ENCODE measurements at places on chromosomes 2 and 18. TPM values are rescaled to one million over a fixed set of nuclear protein-coding genes. Genes with fewer than 3 reads are reported as not detected.

DNA sequence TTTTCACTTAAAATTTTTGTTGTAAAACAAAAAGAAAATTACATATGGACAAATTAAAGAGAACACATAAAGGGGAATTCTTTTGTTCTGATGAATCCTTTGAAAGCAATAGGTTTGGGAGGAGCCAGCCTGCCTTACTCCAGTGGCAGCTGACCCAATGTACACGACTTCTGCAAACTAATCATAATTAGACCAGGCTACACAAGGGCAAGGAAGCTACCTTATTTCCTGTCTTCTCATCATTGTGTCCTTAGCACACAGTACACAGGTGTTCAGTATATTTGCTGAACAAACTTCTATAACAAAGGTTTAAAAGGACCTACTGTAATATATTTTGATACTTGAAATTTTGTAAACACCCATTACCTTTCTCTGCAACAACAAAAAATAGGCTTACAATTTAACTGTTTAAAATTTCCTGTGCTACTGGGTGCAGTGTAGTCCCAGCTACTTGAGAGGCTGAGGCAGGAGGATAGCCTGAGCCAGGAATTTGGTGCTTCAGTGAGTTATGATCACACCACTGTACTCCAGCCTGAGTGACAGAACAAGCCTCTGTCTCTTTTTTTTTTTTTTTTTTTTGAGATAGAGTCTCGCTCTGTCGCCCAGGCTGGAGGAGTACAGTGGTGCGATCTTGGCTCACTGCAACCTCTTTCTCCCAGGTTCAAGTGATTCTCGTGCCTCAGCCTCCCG is 18.9 kb downstream of the KCNG3 start:
- DNase-seq = peak; percentile 4

DNA sequence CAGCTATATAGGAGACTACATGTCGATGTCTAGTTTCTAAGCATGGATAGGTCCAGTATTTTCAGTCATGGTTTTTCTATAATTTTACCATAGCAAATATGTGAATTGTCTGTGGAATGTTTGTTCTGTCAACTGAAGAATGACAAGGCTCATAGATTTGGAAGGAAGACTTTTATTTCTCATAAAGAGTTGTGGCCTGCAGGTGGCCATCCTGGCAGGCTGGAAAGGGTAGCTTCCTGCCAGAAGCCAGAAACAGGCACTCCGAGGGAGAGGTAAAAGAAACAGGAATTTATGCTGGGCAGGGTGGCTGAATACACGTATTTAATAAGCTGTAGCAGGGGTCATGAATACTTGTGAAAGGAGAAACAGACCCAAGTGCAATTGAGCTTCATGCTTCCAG is 182.1 kb downstream of the PARD3B start:
- no peak for DNase-seq

GRCh38 chr2:15767679-15768078 is 172.7 kb upstream of the MYCN start:
- DNase-seq = no peak

DNA sequence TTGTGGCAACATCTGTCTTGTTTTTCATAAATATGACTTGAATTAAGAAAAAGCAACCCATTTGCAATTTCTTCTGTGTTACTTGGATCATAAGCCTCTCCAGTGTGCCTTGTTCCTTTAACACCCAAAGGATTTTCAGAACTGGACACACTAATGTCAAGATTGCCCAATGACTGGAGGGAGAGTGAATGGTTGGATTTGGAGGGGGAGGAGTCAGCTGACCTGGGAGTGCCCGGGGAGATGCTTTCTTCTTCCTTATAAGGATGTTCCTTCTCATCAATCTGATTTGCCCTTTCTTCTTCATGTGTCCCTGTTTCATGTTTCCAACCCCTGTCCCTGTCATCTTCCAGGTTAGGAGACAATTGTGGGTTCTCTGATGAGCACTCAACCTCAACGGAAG is 48.8 kb downstream of the ALPK2 start:
- DNase-seq = no peak

GRCh38 chr2:160921386-160921964 is 238.8 kb upstream of the TANK start:
- no peak for DNase-seq

GRCh38 chr18:23330423-23330822 is 122.7 kb upstream of the RIOK3 start:
- no peak for DNase-seq

- DNase-seq = no peak
Observed at GRCh38 chr2:111986116-111986900, 68.8 kb upstream of the TMEM87B start.

DNA sequence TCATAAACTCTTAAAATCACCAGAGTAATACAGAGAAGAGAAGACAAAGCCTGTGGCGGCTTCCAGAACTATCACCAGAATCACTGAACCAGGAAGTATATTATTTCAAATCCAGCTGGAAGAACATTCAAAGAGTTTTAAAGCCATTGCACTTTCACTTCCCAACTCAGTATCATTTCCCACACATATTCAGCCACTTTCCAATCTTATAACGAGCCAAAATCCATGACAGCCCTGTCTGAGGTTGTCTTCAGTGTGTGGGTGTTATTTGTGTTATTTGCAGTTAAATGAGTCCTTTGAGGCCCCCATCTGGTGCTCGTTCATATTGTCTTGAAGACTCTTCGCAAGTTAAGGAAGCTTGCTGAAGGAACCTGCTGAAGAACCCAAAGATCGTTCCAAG is 559.9 kb downstream of the TSN start:
- no peak for DNase-seq

DNA sequence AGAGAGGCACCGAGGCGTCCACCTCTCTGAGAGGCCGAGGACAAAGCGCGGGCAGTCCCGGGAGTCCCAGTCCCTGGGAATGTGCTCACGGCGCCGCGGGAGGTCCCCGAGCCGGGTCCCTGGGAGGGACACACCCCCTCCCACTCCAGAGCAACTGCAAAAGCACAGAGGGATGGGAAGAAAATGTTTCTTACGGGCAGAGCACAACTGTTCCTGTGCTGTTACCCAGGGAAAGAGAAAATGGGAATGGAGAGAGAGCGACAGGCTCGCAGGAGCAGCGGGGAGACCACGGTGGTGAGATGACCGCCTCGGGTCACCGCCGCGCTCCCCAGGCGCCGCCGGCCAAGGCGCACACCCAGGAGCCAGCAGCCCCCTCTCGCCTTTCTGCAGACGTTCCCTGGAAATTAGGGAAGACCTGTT is 1.2 kb upstream of the BCL11A start:
- no peak for DNase-seq

GRCh38 chr2:170950221-170950761 is 21.2 kb downstream of the GORASP2 start:
- no peak for DNase-seq

DNA sequence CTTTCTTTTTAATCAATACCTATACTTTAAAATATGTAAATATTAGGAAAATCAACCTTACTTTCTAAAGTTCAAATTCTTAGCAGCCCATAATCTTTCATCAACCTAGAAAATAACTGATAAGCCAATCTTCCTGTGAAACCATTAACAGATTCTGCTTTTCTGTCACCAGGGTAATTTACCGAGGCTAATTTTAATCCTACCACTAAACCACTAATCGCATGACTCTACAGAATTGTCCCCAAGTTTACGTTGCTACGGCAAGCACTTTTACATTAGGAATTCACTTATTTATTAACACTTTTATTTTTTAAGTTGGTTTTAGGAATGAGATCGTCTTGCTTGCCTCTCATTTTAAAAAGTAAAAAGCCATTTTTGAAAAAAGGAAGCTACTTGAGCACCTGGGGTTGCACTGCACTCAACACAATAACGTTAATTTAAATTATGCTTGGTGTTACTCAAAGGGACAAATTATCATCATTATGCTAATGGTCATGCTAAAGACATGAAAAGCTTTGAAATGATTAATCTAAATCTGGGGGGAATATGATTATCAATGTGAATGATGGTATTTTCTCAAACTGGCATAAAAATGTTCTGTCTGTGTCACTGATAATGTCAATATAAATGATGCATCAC is 10.2 kb downstream of the ZNF516 start:
- DNase-seq = no peak

- DNase-seq = no peak
Observed at GRCh38 chr2:174023591-174024523, 58.7 kb upstream of the SP3 start.

DNA sequence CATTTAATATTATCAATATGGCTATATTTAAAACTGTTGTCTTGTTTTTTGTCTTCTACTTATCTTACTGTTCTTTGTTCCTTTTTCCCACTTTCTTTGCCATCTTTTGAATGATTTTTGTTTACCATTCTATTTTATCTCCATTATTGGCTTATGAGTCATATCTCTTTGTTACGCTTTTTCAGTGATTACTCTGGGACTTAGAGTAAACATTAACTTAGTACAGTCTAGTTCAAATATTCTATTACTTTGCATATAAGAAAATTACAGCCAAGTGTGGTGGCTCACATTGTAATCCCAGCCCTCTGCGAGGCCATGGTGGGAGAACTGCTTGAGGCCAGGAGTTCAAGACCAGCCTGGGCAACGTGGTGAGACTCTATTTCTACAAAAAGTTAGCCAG is 26.1 kb downstream of the ADCY3 start:
- no peak for DNase-seq

- no peak for DNase-seq
Observed at GRCh38 chr2:72919414-72920317, 2.3 kb downstream of the EMX1 start.

DNA sequence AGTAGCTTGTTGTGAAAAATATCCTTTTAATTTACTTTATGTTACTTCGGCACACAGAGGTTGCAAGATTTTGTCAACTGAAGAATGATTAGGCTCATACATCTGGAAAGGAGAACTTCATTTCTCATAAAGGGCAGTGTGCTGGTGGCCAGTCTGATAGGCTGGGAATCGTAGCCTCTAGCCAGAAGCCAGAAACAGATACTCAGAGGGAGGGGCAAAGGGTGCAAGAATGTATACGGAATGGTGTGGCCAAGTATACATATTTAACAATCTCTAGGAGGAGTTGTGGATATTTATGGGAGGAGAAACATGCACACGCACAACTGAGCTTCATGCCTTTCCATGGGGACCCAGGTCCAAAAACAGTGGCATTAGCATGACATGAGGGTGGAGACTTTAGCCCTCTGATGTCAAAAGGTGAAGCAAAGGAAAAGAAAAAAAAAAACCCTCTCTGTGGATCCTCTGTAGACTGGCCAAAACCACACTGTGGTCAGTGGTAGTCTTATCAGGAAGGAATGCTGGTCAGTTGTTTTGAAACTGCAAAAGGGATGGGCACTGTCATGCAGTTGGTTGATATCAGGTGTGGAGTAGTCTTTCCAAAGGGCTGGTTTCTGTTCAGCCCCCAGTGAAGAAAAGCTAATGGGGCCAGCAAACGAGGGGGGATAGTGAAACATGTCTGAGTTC is 34.9 kb upstream of the APCDD1 start:
- DNase-seq = no peak

- no peak for DNase-seq
Observed at GRCh38 chr2:234699456-234699855, 202.6 kb upstream of the ARL4C start.

DNA sequence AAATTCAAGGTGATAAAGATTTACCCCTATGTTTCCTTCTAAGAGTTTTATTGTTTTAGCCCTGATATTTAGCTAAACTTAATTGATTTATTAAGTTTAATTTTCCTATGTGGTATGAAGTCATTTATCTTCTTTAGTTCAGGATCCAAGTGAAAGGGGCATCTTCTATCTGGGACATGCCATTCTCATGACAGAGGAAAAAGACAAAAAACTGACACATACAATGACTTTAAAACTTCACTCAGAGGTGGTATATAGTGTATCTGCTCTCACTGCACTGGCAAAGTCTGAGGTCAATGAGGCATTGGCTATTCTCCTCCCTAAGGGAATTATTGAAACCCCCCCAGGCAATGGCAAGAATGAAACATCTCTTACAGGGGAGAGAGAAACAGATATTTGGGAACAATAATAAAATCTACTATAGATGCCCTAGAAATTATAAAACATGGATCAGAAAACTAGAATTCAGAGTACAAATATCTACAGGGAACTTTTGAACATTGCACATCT is 237.4 kb downstream of the MYCN start:
- no peak for DNase-seq

- no peak for DNase-seq
Observed at GRCh38 chr2:218267259-218267658, 2.7 kb downstream of the AAMP start.

Gene G6PC2
- polyA plus RNA-seq = not detected

Gene IL1R1
- polyA plus RNA-seq = 18.4 TPM

Gene DPP4
- 253 TPM for polyA plus RNA-seq

Gene FTCDNL1
- 0.89 TPM for polyA plus RNA-seq

Gene TEKT4
- not detected for polyA plus RNA-seq
